Germinal center (tissue), 1 donor: ENCODE measurements at places on chromosomes 16 and 17.

DNA sequence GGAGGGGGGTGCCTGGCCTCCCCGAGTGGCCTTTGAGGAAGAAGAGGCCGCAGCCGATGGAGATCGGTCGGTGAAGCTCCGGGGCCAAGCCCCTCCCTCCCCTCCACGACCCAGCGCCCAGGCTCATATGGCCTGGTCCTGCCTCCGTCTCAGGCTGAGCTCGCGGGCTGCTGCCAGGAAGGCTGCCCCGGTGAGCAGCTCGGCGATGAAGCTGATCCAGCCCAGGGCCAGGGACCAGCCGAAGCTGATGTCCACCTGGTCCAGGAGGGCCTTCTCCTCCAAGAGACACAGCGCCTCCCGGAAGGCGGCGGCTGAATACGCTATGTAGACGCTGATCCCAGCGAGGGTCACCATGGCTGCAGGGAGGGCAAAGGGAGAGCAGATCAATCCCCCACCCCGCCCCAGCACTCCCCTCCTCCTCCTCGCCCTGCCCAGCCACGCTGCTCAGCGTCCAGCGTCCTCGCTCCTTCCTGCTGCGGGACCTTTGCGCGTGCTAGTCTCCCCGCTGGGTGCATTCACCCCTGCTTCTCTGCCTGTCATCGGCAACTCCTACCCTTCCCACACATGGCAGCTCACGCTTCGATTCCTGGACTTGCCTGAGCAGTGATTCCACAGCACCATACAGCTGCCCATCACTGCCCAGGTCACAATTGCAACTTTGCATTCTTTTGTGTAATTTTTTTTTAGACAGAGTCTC, 20.5 kb downstream of the TMEM114 start:
- no peak for DNase-seq

DNA sequence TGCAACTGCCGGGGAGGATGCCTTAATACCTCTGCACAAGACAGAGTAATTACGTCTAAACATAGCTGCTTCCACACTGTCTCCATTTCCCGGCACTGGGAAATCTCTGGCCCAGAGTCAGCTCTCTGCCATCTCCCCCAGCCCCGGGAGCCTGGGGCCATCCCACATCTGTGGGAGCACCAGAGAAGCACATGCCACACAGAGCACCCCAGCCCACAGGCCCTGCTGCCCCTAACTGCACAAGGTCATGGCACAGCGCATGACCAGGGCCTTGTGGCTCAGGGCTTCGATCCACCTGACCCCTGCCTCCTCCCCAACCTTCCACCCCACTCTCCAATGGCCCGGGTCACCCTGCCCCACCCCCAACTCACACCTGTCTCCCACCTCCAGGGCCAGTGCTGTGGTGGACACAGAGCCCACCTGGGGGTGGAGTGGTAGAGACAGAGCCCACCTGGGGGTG, 36.6 kb upstream of the RBFOX3 start:
- no peak for DNase-seq

DNA sequence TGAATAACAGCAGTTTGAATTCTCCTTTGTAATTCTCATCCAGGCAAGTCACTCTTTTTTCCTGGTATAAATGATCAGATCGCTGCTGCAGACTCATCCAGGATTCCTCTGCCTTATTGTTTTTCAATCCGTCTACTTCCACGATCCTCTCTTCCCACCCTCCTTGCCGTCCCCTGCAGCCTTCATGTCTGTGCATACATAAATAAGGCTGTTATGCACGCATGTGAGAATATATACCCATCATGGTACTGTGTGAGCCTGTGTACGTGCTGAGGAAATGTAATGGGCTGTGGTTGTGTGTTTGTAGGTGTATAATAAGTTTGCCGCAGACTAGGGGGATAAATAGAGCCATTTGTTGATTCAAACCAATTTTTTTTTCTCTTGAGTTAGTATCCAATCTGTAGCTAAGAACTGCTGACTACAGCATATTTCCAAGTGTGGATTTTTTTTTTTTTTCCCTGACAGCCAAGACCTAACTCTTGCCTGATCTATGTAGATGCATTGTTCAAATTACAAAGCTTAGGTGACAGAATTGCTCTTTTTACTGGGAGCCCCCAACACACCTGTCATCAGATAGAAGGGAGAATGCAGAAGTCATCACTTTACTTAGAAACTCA, 62.2 kb downstream of the RBFOX1 start:
- DNase-seq, result no peak

DNA sequence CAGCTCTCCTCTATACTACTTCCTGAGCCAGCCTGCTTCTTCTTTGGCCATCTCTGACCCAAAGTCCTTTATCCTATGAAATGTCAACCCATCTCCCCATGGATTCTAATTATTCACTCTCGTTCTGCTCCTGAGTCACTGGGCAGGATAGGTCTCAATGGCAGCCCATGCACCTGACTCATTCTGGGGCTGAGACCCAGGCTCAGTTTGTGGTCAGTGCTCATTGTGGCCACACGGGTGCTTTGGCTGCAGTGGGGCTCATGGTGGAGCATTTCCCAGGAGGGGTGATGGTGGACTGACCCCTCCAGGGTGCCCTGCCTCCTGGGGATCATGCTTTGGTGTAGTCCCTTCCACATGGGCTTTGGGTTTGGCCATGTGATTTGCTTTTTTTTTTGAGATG, 154.8 kb upstream of the WSCD1 start:
- DNase-seq, result no peak

DNA sequence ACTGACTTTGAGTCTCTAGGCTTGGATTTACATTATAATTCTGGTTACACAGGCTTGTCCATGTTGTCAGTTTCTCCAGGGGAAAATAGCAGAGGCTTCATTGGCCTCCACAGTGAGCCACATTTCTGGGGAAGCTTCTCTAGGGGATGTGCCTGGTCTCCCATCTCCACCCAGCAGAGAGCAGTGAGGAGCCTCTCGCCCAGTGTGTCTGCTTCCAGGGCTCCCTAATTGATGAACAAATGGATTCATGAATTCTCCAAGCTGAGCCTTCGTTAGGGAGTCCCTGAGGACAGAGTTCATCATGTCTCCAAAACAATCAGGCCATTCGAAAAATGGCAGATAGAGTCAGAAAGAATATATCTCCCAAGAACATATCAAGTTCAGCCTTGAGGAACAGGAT, 162.4 kb upstream of the TOX3 start:
- DNase-seq, result no peak

DNA sequence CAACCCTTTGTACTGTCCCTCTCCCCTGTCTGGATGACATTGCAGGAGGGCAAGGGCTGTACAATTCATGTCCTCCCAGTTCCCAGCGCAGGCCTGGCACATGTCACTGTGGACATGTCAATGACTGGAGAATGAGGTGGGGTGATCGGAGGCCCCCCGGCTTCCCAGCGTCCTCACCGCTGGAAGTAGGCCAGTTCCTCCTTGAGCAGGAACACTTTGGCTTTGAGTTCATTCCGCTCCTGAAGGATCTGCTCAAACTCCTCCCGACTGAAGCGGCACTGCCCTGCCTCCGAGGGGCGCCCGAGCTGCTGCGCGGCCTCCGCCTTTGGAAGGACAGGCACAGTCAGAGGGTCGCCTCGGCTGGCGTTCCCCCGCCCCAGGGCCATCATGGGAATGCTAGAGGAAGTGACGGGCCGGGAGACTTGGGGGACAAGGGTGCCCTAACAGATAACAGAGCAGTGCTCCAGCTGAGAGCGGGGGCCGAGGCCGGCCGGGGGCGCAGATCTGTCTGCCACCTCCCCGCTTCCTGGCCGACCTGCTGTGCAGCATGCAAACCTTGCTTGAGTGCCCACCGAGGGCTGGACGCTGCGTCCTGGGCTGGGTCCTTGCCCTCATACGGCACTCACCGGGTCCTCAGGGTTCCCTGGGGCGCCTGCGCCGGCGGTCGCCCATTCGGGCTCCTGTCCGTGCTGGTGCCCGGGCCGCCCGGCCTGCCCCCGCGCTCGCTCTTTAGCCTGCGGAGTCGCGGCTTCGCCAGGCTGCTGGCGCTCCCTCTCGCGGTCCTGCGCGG, 1.3 kb downstream of the RILP start:
- DNase-seq, result no peak

GRCh38 chr16:54094641-54095040, 191.9 kb downstream of the IRX3 start:
- no peak for DNase-seq
